ENCODE measurements at places on chromosomes 1 and 21.

- DNase-seq = no peak
Observed at GRCh38 chr1:218829097-218829496, 344.6 kb upstream of the LYPLAL1 start.

DNA sequence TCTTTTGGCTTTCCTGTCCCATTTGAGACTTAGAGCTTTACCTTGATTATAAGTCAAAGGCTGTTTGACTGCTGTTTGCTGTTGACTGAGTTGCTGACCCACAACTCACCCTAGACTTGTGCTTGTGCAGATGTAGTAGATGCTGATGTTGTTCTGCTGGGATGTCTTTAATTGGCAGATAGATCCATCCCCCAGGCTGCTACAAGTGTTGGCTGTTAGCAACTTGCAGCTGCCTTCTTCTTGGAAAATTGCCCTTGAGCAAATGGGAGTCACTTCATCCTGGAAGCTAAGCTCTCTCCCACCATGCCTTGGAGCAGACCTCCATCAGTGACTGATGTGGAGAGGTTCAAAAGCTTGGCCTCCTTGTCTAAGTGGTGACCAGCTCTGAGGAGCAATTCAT is 139.3 kb upstream of the KIAA0040 start:
- DNase-seq = no peak

DNA sequence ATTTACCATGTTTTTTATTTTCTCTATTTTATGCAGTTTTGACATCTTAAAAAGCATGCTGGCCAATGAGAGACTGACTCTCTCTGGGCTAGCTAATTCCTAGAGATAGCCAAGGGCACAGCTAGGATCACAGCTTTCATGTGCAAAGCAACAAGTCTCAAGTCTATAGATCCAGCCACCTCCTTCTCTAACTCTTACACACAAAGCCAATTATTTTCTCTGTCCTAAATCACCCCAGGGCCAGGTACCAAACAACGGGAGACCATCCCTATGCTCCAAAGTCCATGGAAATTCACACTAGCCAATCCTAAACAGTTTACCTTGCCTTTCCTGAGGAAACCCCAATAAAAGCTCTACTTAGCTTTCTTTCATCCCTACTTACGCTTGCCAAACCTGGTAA is 38.0 kb downstream of the ARHGAP29 start:
- DNase-seq = no peak

GRCh38 chr1:202967684-202968281 is 726 bp upstream of the CYB5R1 start:
- DNase-seq = peak; percentile 50

- no peak for DNase-seq
Observed at GRCh38 chr1:205840146-205840923, 9.6 kb downstream of the PM20D1 start.

GRCh38 chr1:235783148-235783776 is 83.4 kb downstream of the LYST start:
- DNase-seq = no peak

GRCh38 chr1:99860703-99861102 is 10.5 kb downstream of the AGL start:
- no peak for DNase-seq

DNA sequence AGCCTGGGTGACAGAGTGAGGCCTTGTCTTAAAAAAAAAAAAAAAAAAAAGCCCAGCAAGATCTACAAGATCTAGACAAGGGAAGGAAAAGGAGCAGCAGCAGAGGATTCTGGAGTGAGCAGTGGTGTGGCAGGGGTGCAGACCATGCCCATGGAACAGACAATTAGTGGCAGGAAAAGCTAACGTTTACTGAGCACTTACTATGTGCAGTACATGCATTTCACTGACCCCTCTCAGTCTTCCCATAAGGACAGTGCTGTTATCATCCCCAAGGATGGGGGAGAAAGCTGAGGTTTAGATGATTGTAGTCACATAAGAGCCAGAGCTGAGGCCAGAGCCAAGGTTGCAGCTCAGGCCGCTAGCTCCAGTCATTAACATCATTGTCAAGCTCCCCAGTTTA is 5.9 kb downstream of the PODN start:
- no peak for DNase-seq

DNA sequence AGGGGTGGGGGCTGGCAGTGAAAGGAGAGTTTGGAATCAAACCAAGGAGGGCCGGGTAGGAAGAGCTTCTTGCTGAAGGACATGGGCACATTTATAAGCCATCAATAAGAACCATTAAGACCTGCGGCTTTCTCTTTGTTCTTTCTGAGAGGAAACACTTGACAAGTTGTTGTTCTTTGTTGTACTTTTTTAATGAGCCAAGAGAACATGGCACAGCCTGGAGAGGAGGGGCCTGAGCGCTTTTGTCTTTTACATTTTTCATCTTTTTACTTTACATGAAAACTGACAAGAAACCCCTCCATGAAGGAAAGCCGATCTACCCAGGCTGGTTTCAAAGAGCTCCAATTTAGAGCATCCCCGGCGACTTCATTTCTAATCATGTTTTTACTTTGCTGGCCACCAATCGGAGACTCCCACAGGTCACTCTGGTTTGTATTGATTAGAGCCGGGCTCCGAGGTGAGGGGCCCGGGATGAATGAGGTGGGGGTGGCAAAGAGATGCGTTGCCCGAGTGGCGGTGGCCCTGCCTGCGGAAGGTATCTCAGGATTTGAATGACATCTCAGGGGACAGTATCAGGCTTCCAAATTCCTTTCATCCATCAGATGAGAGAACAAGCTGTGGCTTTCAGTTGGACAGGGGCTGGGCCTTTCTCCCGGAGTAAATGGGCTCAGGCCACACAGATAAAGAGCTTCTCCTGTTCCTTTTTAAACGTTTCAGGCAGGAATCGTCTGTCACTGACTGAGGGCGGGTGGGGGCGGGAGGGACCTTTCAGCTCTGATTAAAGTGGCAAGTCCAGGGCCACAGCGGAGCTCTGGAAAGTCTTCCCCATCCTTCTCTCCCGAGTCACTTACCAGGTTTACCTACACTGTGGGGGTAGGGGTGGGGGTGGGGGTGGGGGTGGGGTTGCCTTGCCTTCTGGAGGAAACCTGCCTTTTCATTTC is 138.8 kb upstream of the ARHGEF16 start:
- DNase-seq = no peak

GRCh38 chr1:6342056-6342455 is 51.5 kb downstream of the ACOT7 start:
- DNase-seq = no peak

DNA sequence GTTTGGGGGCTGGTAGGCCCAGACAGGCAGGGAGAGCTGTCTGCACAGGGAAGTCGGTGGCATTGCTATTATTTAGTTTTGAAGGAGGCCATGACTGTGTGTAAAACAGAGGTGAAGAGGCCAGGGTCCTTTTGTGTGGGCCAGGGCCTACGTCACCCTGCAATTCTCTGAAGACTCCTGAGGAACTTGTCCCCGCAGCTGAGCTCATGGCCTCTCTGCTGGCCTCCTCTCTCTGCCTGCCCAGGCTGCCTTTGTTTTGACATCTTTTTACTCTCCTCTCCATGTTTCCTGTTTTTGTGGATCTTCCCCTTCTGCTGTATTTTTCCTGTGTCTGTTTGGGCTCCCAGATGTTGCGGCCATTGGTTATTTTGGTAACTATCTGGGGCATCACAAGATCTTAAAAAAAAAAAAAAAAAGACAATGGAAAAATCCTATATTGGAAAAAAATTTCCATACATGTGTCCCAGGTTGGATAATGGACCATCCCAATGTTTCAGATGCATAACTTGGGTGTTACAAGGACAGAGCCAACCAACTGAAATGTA is 280.7 kb downstream of the RPS6KC1 start:
- DNase-seq = no peak

DNA sequence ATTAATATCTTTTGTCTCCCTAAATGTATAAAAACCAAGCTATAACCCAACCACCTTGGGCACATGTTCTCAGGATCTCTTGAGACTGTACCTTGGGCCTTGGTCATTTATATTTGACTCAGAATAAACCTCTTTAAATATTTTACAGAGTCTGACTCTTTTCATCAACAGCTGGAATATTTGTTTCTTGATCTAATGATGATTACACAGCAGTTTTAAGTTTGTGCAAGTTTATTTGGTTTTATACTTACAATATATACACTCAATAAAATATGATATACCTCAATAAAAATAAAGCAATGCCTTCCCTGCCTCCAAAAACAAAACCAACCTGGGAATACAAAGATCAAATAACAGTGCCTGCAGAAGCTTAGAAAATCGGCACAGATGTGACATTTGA is 22.0 kb downstream of the LEPR start:
- no peak for DNase-seq

GRCh38 chr21:43292041-43292865 is 123.4 kb downstream of the CRYAA start:
- DNase-seq = no peak

GRCh38 chr1:63051886-63052285 is 268.0 kb downstream of the ATG4C start:
- no peak for DNase-seq

DNA sequence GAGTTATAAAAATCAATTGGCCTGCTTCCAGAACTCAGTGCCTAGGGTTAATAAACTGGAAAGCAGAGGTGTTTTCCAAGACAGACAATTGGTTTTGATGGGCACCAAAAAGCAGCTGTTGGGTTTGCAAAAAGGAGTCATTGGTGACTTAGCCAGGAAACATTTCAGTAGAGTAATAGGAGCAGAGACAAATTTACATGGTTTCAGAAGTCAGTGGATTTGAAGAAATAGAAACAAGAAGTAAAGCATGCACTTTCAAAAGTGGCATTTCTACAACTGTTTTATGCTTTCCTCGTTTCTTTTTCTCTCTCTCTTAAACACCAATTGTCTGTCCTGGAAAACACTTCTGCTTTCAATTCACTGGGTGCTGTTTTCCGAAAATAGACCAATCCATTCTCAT is 87.8 kb downstream of the GLUL start:
- no peak for DNase-seq

DNA sequence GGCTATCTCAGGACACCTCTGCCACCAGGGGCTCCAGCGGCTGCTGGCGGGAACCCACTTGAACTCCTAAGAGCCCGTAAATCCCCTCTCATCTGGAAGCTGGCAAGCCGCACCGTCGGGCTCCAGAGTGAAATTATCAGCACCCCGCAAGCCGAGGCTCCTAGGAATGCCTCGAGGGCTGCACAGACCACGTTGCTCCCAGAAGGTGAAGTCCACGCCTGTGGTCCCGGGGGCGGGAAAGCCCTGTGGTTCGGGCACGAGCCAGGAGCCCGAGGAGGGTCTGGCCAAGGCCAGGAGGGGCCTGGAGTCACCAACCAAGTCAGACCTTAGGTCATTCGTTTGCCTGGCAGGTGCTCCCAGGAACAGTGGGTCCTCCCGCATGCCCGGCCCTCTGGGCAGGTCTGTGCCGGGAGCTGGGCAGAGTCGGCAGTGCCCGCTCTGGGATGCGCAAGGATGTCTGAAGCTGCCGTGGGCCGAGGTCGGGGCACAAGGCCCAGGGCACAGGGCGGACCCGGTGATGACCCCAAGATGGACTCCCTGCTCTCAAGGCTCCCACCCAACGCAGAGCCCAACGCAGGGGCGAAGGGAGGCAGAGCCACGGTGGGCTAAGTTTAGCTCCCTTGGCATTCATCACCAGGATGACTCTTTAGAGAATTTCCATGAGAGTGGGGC is 8.9 kb downstream of the ACTRT2 start:
- no peak for DNase-seq

GRCh38 chr1:246569248-246570238 is 3.3 kb downstream of the CNST start:
- peak; percentile 12 for DNase-seq

- no peak for DNase-seq
Observed at GRCh38 chr1:220748089-220748934, at the start of gene MTARC2. TSS of gene MTARC2 (plus strand) at chr1:220748322. CDS start at chr1:220748532, 210 bp downstream.

- no peak for DNase-seq
Observed at GRCh38 chr1:87963556-87963955, 634.9 kb downstream of the LMO4 start.

GRCh38 chr1:59356627-59357026 is 59.7 kb downstream of the FGGY start:
- no peak for DNase-seq

- DNase-seq = no peak
Observed at GRCh38 chr1:54502342-54502741, 45.7 kb upstream of the ACOT11 start.

GRCh38 chr1:98005326-98006010 is 84.6 kb upstream of the DPYD start:
- no peak for DNase-seq

GRCh38 chr1:89041119-89041641 is 18.5 kb upstream of the GBP3 start:
- DNase-seq = no peak

- no peak for DNase-seq
Observed at GRCh38 chr1:173285048-173285447, 77.9 kb upstream of the TNFSF4 start.

- DNase-seq = no peak
Observed at GRCh38 chr1:29984166-29984861, 739.1 kb downstream of the MATN1 start.

DNA sequence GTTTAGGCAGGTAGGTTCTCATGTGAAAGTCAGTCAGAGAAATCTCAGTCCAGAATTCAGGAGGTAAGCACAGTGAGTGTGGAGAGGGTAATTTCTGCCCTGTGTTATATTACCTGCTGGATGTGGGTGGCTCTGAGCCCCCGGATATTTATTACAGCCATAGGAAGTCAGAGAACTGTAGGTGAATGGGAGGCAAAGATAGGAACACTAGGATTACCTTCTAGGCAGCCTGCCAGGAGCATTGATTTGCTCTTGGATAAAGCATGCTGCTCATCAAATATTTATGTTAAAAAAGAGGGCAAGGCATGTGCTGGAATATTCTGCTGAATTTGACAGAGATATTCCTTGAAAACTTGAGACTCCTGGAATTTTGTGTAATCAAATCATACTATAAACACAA is 8.5 kb downstream of the GNG12 start:
- no peak for DNase-seq

Data from T-cell (primary cell).